ENCODE measurements at places on chromosomes 16 and 17.

- DNase-seq = no peak
These were observed 39.7 kb upstream of the IRX3 start for GRCh38 chr16:54326266-54326662.

DNA sequence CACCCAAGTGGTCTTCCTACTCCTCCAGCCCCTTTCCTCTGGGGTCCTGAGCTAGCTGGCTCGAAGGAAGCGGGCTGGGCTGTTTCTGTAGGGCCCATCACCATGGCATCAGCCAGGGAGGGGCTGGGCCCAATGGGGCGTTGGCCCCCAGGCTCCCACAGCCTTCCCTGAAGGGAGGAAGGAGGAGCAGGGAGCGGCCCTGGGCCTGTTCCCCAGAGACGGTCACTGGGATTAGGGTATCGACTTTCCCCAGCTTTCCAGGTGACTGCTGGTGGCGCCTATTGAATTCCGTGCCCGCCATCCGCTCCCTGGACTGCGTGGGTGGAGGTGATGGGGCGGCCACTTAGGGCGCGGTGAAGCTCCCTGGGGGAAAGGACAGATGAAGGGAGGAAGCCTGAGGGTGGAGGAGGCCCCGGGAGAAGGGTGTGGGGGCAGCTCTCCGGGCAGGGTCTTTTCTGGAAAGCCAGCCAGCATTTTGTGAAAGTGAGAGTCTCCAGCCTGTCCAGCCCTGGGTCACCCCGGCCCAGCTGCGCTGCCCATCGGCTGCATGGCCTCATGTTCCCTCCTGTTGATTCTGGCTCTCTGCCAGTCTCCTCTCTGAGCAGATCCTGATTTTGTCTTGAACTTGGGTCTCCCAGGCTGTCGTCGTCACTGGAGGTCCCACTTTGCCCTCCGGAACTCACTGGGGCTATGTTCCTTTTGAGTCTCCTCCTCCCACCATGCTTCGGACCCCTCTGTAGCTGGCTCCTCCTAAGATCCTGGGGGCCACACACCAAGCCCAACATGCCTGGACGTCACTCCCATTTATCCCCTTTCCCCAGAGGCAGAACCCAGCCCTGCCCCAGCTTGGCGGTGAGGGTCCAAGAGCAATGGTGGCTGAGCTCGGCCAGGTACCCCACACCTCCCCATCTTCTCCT lies 9.8 kb downstream of the NHERF1 start:
- no peak for DNase-seq

DNA sequence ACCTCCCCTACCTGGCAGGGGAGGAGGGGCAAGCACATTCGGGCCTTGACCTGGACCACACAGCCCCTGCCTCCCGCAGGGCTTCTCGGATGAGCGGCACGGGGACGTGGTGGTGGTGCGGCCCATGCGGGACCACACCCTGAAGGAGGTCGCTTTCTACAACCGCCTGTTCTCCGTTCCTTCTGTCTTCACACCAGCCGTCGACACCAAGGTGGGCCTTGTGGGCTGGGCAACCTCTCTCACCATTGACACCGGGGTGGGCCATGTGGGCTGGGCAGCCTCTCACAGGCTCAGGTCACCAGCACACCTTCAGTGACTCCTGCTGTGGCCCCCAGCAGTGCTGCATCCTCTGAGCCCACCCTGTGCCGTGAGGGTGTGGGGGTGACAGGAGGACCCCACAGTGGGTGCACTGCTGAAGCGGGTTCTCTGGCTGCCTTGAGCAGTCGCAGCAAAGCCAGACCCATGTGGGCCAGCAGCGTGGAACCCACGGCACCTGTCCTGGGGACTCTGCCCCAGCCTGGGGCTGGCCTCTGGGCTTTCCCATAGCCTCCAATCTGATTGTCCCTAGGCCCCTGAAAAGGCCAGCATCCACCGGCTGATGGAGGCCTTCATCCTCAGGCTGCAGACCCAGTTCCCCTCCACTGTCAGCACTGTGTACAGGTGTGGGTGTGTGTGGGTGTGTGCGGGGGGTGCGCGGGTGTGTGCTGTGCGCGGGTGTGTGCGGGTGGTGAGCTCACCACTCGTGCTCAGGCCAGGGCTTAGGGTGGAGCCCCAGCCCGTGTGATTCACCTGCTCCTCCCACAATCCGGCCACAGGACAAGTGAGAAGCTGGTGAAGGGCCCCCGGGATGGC lies 7.5 kb downstream of the CTU2 start:
- no peak for DNase-seq

DNA sequence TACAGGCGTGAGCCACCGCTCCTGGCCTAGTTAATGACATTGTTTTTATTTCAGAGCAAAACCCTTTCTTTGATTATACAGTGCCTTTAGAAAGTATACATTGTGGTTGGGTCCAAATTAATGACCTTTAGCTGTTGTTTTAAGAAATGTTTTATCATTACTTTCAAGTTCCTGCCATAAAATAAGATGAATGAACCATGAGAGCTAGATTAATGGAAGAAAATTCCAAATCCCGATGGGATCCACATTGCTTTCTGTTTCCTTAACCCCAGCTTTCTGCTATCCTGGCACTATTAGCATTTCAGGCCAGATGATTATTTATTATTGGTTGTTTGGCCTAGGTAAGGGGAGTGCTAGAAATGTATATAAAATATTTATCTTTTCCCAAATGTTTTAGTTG lies 131.7 kb downstream of the ABCC1 start:
- DNase-seq = no peak

DNA sequence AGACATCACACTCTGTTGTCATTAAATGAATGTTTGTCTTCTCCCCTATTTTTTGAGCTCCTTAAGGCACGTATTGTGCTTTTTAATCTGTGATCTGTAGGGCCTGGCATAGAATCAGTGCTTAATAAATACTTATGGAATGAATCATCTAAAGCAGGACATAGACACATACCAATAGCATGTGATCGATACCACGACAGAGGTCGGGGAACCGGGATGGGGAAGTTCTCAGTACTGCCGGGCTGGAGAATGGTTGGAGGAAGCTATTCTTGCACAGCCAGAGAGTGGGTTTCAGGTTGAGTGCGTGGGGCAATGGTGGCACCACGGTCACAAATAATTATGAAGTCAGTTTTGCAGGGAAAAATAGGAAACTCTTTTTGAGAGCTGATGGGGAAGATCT lies 26.8 kb downstream of the NLRP1 start:
- DNase-seq = no peak

DNA sequence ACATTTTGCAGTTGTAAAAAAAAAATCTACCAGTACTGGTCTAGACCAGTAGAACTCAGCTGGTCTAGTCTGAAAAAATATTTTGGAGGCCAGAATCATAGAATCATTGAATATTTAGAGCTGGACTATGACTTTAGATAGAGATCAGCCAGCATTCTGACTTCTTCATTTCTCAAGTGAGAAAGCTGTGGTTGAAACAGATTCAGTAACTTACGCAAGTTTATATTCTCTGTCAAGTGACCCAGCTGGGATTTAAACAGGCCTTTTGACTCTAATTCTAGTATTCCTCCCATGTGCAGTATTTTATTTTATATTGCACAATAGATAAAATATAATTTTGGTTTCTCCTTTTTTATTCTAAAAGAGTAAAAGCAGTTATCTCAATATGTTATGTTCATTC lies 4.9 kb downstream of the TNRC6A start:
- no peak for DNase-seq

GRCh38 chr17:67027031-67027628 lies 17.2 kb upstream of the CACNG1 start:
- no peak for DNase-seq

DNA sequence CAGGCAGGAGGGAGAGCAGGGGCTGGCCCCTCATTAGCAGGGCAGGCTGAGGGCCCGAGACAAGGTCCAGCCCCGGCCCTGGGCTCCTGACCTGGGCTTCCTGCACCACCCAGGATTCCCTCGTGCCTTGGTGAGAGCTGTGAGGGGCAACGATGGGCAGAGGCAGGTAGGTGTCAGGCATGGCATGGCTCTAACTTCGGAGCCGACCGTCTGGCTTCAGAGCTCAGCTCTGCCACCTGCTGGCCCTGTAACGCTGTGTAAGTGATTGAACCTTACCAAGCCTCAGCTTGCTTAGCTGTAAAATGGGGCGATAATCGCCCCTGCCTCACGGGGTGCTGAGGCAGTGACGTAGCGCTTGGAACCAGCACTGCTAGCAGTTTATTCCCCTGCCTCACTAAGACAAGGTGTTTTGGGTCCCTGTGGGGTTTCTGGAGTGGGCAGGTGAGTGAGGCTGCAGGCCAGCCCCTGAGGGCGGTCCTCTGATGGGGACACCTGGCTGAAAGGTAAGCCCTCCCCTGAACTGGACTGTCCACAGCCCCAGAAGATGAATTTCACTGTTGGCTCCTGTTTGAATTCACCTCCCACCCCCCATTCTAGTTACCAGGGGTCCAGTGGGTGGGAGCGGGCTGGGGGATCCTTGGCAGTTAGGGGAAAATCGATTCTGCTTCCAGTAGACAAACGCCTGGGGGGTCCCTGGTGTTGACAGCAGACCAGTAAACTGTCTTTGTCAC lies 184.8 kb upstream of the GSE1 start:
- DNase-seq = peak; percentile 76

DNA sequence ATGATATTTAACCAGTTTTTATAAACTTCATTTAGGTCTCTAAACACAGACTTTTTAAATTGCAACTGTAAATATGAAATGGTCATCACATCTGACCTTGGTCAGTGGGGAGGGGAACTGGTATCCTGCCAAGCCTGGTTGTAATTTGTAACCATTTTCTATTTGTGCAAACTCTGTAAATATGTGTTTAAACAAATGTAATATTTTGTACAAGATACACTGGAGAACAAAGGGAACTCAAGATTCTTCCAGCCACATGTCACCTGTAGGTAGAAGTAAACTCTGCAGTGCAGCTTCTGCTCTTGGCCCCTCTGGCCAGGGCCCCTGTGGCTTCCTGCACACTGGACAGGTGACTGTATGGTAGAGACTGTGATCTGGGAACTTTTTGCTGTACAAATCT lies 35.8 kb downstream of the AKAP1 start:
- DNase-seq = no peak

DNA sequence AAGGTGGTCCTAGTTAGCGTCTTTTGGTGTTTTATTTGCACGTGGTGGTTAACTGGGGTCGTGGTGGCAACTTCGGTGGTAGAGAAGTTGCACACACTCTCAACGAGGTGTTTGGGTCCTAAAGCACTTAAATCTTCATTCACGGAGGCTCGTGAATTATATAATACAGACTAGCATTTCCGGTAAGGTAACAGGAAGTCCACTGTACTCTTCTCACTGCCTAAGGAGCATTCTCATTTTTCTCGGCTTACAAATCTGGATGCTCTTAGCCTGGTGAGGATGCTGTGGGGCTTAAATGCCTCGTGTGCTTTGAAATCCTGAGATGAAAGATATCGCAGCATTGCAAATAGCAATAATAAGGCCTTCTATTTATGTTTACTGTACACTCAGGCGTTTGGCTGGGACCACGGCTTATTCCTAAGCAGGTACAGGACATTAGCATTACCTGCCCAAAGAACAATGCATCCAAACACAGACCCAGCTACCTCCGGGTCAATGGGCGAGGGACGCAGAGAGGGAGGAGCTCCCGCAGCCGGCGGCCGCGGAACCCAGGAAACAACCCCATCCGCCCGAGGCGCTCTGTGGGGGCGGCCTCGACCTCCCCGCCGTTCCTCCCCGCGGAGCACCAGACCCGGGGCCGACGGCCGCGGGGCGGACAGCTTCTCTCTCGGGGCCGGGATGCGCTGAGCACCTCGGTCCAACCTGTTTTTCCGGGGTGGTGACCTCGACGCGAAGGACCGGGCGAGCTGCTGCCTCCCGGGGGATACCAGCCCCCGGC lies 856 bp downstream of the DNAJA2 start:
- DNase-seq = peak; percentile 87

GRCh38 chr16:84566545-84567257 lies 51.2 kb downstream of the COTL1 start:
- DNase-seq = no peak

- DNase-seq = peak; percentile 83
These were observed 4.2 kb downstream of the HID1 start for GRCh38 chr17:74968361-74968780.

- no peak for DNase-seq
These were observed 23.7 kb downstream of the ACSF3 start for GRCh38 chr16:89117227-89117974.

DNA sequence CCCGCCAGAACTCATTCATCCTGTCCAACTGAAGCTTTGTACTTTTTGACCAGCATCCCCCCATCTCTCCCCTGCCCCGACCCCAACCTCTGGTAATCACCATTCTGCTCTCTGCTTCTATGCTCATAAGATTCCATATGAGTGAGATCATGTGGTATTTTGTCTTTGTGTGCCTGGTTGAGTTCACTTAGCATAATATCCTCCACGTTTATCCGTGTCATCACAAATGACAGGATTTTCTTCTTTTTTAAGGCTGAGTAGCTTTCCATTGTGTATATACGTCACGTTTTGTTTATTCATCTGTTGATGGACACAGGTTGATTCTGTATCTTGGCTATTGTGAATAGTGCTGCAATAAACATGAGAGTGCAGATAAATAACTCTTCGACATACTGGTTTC lies 278.9 kb downstream of the SNX29 start:
- no peak for DNase-seq

DNA sequence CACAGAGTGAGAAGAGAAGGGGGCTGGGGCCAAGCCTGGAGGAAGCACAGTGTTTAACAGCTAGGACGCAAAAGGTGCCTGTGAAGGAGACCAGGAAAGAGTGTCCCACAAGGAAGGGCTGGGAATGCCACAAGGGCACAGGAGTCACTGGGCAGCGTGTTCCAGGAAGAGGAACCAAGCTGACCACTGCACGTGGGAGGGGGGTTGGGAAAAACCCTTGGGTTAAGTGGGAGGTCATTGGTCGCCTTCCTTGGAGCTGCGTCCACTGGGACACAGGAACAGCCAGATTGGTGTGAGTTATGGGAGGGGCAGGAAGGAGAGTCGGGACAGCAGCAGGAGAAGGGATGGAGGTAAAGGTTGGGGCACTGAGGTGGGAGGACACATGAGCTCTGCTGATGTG lies 12.9 kb downstream of the TTYH2 start:
- DNase-seq = no peak

GRCh38 chr17:18966831-18967624 lies 15.1 kb downstream of the SLC5A10 start:
- DNase-seq = no peak

- DNase-seq = no peak
These were observed 17.0 kb upstream of the TMC5 start for GRCh38 chr16:19400711-19401110.

- DNase-seq = no peak
These were observed 8.2 kb upstream of the RSKR start for GRCh38 chr17:28622186-28622585.

- no peak for DNase-seq
These were observed 82.1 kb downstream of the KSR1 start for GRCh38 chr17:27538156-27538955.

Measured in lower leg skin (tissue), 4 donors.